ENCODE measurements at places on chromosomes 2 and 18.
A peak's percentile ranks its signal among the peaks of the same experiment; 100 is the strongest.

DNA sequence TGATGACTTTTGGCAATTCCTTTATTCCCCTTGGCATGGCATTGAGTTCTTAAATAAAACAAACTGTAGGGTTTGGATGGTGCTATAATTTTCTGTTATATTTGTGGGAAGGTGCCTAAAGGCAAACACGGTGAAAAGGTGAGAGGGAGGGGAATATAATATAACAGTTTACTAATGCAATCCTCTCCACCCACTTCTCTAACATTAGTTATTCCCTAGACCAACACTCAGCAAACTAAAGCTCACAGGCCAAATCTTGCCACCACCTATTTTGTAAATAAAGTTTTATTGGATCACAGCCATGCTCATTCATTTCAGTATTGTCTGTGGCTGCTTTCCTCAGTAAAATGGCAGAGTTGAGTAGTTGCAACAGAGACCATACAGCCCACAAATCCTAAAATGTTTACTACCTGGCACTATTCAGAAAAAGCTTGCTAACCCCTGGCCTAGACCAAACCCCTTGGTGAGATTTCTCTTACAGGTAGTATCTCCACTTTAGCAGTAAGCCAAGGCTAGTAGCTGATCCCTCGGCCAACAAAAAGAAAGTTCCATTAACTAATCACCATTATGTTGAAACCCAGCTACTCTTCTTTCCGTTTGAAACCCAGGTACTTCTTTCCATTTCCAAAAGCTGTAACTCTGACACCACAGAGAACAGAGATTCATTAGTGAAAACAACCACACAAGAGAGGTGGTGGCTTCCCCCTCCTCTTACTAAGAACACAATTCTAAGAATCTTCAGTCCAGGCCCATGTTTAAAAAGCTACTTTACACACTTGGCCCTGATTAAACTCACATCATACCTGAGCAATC lies 136.1 kb upstream of the CHAC2 start:
- peak; percentile 32 for DNase-seq

DNA sequence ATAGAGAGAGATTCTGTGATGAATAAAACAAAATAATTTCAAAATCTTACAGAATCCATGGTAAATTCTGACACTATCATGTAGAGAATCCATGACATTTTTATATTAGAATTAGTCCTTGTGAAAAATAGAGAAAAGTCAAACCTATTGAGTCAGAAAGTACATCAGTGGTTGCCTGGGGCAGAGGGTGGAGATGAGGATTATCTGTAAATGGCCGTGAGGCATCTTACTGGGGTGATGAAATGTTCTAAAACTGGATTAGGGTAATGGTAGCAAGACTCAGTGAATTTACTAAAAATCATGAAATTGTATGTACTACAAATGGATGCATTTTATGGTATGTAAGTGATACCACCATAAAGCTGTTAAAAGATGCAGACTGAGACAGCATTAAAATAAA lies 323.1 kb downstream of the SLC8A1 start:
- no peak for DNase-seq

GRCh38 chr18:32472841-32473240 lies 2.2 kb upstream of the GAREM1 start:
- DNase-seq: no peak

DNA sequence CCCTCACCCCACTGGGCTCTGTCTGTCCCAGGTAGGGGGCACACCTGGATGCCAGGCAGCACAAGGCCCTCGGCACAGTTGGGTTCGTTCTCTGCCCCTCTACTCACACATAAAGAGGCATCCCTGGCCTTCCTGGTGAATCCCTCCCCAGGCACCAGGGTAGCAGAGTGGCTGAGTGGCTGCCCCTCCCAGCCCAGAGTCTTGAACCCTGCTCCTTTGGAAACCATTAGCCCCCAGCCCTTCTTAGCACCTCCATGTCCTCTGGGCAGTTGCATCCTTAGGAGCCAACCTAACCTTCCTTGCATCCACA lies 2.0 kb downstream of the GPC1 start:
- no peak for DNase-seq

DNA sequence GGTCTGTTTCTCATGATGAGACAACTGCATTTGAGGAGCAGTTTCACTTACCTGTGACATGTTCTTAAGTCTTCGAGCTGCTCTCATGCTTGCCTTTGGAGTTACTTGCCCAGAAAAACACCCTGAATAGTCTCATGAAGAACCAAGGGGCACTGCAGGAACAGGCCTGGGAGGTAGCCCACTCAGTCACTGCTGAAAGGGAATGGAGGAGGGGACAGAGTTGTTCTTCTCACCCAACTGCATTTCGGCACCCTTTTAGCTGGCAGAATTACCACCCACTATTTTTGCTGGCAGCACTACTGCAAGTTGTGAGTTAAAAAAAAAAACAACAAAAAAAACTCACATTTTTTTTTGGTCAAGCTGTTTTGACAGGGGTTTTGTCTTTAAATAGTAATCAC lies 181.9 kb downstream of the PTPRM start:
- no peak for DNase-seq

- DNase-seq: no peak
These were observed 321.2 kb downstream of the DCDC2C start for GRCh38 chr2:4024605-4025004.

DNA sequence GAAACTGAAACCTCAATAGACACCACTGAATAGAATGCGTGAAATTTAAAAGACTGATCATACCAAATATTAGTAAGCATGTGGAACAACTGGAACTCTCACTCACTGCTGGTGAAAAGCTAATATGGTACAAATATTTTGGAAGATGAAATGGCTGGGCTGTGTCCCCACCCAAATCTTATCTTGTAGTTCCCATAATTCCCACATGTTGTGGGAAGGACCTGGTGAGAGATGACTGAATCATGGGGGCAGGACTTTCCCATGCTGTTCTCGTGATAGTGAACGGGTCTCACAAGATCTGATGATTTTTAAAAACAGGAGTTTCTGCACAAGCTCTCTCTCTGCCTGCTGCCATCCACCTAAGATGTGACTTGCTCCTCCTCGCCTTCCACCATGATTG lies 32.0 kb upstream of the MYCN start:
- DNase-seq: no peak

DNA sequence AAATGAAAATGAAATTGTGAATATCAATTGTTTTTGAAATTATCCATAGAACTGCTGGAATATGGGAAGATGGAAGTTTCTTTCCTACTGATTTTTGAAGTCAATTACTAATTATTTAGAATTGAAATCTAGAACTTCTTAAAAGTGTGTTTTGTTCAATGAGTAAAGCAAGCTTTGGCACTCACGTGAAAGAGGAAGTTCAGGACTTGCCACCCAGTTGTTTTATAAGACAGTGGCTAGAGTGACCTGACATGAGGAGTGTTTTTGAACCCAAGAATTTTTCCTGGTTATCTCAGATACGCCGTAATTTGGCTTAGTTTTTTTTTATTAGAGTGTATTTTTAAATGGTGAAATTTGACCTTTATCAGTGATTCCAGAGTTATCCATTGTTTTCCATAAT lies 3.5 kb downstream of the MXD1 start:
- no peak for DNase-seq

- DNase-seq: no peak
These were observed 51.3 kb downstream of the ZNF516 start for GRCh38 chr18:76443519-76444445.

GRCh38 chr2:45855374-45855773 lies 203.9 kb downstream of the PRKCE start:
- DNase-seq: no peak

DNA sequence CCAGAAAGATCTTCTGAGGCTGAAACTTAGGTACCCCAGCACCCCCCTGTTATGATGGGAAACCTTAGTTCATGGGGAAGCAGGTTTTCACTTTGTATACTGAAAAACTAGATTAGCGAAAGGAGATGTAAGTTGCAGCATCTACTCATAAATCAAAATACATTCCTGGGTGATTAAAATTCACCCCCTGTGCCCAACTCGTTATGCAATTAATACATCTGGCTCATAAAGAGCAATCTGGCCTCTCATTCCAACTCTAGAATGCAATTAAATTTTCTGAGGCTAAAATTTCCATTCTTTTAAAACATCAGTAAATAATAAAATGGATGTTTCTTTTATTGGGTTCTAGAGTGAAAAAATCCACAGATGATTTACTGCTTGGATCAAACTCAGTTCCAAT lies 110.9 kb upstream of the BZW1 start:
- DNase-seq: no peak

DNA sequence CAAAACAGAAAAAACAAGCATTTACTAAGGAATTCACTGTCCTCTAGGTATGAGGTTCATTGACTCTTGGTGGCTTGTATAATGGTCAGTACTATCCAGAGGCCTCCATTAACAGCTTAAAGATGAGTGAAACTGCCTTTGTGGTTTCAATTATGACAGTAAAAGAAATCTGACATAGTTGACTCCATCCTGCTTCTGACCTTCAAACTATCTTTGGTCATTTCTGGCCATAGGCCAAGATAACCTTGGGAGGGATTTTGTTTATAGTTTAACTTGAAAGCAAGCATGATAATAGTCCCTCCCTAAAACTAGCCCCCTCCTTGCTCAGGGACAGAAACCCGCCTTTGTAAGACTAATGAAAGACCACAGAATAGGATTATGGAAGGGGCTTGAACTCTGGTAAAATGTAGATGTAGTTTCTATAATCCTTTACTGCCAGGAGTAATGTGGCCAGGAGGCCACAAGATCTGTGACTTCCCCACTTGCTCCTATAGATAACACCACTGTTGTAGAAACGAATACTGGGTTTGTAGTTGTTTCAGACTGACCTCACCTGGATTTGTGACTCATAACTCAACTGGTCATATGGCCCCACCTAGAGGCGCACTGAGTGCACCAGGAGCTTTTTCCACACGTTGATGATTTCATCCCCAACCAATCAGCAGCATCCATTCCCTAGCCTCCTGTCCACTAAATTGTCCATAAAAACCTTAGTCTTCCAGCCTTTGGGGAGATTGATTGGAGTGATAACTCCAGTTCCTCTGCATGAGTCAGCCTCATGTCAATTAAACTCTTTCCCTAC lies 8.6 kb upstream of the PLEKHM3 start:
- DNase-seq: peak; percentile 28

GRCh38 chr2:190836767-190837166 lies 43.9 kb upstream of the GLS start:
- DNase-seq: no peak

DNA sequence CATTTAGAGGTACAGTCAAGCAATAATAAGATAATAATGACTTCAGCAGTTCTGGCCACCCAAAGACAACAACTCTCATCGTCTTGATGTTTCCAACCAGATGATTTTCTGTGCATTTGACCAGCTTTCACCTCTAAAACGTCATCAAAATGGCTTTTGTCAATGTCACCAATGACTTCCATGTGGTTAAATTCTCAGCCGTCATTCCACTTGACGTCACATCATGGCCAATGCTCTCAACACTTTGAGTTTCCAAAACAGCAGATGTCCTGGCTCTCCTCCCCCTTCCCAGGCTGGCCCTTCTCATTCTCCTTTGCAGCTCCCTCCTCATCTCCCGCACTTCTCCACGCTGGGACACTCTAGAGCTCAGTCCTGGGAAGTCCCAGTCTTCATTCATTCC lies 258.3 kb downstream of the BCL2 start:
- DNase-seq: no peak

- peak; percentile 58 for DNase-seq
These were observed at the start of gene ADRA2B for GRCh38 chr2:96116424-96116878. ADRA2B (minus strand) TSS chr2:96116571; CDS start chr2:96116149, 422 bp downstream.

- DNase-seq: no peak
These were observed 56.4 kb upstream of the MGAT5 start for GRCh38 chr2:134197445-134197844.

GRCh38 chr2:98026292-98026691 lies 30.5 kb upstream of the TMEM131 start:
- no peak for DNase-seq

DNA sequence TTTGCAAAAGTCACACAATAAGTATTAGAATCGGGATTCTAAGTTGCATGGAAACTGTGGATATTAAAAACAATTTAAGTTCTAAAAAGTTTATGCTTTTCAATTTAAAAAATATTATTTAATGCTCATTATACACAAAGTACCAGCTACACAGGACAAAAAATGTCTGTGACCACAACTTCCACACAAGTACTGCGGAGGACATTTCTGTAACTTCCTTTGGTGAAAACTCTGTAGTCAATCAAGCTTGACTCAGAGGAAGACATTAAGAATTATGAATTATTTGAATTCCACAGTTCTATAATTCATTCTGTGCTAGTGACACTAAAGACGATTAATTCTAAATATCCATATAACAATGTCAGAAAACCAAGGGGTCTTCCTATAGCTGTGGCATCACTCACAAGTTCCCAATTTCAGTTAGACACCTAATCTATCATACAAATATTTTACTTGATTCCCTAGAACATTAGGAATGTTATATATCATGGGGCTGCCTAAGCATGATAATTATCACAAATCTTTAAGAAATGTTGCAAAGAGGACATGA lies 120.5 kb downstream of the AFF3 start:
- DNase-seq: no peak

GRCh38 chr2:119367472-119368099 lies 809 bp downstream of the DBI start:
- DNase-seq: peak; percentile 29

- DNase-seq: no peak
These were observed 117.6 kb upstream of the OTOS start for GRCh38 chr2:240257940-240258580.

- no peak for DNase-seq
These were observed 83.5 kb upstream of the SERPINE2 start for GRCh38 chr2:224122542-224122941.

GRCh38 chr18:8288472-8289195 lies 320.6 kb upstream of the RAB12 start:
- DNase-seq: no peak

DNA sequence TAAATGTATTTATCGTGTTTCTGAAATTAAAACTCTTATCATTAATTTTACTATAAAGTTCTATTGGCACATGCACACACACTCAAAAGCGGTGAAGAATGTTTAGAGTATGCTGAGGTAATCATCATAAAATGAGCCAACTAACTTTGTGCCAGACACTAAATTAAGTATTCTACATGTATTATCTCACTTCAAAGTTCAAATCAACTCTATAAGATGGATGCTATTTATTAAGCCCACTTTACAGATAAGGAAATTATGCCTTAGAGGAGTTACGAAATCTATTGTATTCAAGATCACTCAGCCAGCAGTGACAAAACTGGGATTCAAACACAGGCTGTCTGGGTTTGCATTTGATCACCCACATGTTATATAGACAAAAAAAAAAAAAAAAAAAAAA lies 24.9 kb downstream of the OLA1 start:
- no peak for DNase-seq

GRCh38 chr18:21900605-21901352 lies 160.2 kb downstream of the MIB1 start:
- DNase-seq: no peak

DNA sequence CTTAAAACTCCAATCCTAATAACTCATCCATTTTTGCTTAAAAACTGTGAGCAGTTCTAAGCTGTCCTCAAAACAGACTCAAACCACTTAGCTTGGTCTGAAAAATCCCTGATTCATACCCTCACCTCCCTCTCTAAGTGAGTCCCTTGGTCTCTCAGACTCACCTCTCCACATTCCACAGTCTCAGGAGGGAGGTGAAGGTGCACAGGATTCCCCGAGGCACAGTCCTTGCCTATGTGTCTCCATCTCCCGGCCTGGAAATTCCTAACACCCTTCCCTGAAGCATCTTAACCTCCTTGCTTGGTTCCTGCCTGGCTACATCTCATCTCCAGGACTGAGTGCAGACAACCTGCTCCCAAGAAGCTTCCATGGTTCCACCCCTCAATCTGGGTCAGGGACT lies 45.0 kb downstream of the CYRIA start:
- no peak for DNase-seq

- no peak for DNase-seq
These were observed 1.8 kb downstream of the HOXD9 start for GRCh38 chr2:176124110-176124946.

- DNase-seq: no peak
These were observed 100.4 kb upstream of the SMAD2 start for GRCh38 chr18:48030616-48031480.

Data from CD4-positive, CD25-positive, alpha-beta regulatory T cell (primary cell).